ENCODE measurements at places on chromosomes 16 and 17.

GRCh38 chr16:68607443-68607842 is 37.7 kb upstream of the CDH3 start:
- no peak for DNase-seq

- DNase-seq: no peak
These were observed 24.0 kb upstream of the STH start for GRCh38 chr17:45974916-45975630.

GRCh38 chr17:30333503-30334360 is at the start of gene TMIGD1:
TMIGD1 (minus strand) TSS chr17:30334057; CDS start chr17:30332133, 1,924 bp downstream.
- DNase-seq: no peak

DNA sequence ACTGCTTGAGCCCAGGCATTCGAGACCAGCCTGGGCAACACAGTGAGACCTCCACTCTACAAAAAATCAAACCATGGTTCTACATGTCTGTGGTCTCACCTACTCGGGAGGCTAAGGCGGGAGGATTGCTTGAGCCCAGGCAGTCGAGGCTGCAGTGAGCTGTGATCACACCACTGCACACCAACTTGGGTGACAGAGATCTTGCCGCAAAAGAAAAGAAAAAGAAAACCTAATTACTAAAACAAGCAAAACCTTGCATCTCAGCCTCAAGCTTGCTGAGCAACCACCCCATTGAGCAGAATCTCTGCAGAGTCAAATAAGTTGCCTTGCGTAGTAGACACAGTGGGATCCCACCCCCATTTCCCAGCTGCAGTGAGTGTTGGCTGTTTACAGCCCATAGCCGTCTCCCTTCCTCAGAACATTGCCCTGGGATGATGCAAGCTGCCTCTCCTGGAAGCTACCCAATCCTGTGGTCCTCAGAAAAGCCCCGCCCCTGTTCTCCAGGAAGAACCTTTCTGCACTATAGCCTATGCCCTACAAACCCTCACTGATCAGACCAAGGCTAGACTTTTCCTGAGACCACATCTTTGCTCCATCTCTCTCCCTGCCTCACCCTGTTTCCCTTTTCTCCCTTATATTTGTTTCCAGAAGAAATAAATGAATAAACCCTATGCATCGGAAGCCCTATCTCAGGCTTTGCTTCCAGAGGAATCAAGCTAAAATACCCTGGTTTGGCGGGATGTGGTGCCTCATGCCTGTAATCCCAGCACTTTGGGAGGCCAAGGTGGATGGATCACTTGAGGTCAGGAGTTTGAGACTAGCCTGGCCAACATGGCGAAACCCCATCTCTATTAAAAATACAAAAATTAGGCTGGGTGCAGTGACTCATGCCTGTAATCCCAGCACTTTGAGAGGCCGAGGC is 16.7 kb upstream of the ERN2 start:
- no peak for DNase-seq

- no peak for DNase-seq
These were observed 20.1 kb upstream of the APRT start for GRCh38 chr16:88831838-88832237.

DNA sequence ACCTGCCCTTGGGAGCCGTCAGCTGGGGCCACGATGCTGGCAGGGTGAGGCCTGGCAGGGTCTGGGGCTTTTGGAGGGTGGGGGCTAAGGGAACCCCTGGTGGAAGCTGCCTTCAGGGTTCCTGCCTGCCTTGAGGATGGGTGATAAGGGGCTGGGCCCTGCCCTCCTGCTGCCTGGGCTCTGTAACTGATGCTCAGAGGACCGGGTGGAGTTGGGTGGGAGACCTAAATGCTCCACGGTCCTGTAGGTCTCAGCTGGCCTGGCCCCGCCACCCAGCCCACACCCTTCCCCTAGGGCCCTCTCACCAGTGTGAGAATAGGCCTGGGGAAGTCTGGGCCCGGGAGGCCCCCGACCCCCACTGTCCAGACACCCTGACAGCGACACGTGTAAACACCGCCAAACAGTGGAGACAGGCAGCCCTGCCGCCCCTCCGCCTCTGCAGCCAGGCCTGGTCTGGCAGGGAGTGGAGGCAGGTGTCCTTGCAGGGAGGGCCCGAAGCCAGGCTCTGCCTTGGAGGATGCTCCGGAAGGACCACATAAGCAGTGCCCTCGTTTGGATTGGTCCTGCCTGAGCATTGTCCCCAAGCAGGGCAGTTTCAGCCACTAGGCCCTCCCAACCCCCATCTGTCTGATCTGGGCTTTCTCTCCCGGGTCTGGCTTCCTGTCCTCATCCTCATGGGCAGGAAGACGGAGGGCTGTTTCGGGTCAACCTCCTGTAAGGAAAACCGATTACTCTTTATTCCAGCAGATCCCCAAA is 6.5 kb upstream of the BAHCC1 start:
- DNase-seq: peak; percentile 71

DNA sequence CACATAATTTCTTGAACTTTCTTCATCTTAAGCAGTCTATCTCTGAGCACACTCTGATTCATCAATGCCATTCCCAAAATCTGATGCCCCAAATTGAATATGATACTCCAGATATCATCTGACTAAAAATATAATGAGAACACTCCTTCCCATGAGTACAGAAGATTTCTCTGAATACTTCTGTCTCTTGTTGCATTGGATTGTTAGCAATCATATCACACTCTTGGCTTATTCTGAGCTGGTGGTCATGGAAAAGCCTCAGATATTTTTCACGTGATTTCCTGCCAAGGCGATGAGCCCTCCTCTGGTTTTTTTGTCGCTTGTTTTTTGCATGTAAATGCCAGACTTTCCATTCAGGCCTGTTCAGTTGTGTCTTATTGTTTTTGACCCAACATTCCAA is 87.2 kb downstream of the NOG start:
- no peak for DNase-seq

DNA sequence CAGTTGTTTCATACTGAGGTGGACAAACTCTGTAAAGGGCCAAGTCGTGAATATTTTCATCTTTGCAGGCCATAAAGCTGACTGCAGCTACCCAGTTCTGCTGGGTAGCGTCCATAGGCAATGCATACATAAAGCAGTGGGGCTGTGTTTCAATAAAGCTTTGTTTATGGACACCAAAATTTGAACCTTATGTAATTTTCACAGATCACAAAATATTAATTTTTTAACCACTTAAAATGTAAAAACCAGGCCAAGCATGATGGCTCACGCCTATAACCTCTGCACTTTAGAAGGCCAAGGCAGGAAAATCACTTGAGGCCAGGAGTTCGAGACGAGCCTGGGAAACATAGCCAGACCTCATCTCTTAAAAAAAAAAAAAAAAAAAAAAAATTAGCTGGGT is 148.0 kb downstream of the CCDC182 start:
- no peak for DNase-seq

- DNase-seq: peak; percentile 99
These were observed 461 bp upstream of the FDXR start for GRCh38 chr17:74873037-74873873.

GRCh38 chr17:2398655-2399571 is 1.9 kb downstream of the MNT start:
- DNase-seq: no peak

DNA sequence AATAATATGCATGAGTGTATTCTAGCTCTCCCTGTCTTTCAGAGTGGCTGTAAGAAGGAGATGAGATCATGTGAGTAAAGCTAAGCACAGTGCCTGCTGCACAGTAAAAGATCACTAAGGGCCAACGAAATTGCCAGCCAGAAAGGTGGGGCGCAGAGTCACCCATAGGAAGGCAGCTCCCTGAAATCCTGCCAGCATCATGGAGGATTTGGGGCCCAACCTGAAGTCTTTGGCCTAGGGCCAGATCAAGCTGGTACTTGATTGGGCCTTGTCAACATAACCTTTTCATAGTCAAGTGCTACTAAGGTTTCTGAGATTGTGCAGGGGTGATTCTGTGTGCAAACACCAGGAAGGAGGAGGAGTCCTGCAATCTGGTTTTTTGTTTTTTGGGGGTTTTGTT is 16.5 kb downstream of the SCNN1B start:
- no peak for DNase-seq

DNA sequence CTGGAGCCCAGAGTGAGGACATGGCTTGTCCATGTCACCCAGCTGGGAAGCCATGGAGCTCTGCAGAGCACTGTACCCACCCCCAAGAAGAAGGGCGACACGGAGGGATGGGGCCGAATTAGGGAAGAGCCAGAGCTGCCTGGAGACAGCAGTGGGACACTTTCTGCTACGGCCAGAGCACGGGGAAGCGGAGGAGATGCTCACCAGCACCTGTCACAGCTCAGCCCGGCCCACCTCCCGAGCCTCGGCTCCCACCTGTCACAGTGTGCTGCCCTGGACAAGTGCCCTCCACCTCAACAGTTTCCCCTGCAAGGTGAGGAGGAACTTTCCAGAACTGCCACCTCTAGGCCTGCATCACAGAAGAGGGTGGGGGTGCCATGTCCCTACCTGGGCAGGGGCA is 36.4 kb downstream of the PEMT start:
- DNase-seq: no peak

- DNase-seq: no peak
These were observed 29.9 kb upstream of the IRX6 start for GRCh38 chr16:55294129-55294528.

- no peak for DNase-seq
These were observed 76.8 kb downstream of the RPTOR start for GRCh38 chr17:80621335-80621996.

- DNase-seq: peak; percentile 41
These were observed 206.7 kb downstream of the RPTOR start for GRCh38 chr17:80751070-80751945.

GRCh38 chr17:21030375-21030774 is 12.4 kb downstream of the USP22 start:
- no peak for DNase-seq

GRCh38 chr16:53022374-53022773 is 30.3 kb downstream of the CHD9NB start:
- peak; percentile 46 for DNase-seq

GRCh38 chr16:12503191-12503590 is 300.5 kb downstream of the CPPED1 start:
- DNase-seq: peak; percentile 51

DNA sequence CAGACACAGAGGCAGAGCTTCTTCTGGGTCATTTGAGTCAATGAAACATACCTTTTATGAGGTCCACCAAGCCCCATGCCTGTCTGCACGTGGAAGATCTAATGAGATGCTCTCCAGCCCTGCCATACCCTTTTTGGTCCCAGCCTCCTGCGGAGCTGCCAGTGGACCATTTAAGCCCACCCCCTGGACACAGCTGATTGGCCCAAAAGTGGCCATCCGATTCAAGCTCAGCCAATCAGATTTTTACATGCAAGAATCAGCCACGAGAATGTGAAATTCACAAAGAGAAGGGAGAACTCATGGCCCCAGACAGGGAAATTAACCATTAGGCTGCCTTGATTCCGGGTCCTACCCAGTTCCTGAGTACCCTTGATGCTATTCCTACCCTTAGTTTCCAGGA is 231.0 kb upstream of the EEF2KMT start:
- no peak for DNase-seq

- no peak for DNase-seq
These were observed 27.7 kb upstream of the HS3ST2 start for GRCh38 chr16:22786284-22786683.

DNA sequence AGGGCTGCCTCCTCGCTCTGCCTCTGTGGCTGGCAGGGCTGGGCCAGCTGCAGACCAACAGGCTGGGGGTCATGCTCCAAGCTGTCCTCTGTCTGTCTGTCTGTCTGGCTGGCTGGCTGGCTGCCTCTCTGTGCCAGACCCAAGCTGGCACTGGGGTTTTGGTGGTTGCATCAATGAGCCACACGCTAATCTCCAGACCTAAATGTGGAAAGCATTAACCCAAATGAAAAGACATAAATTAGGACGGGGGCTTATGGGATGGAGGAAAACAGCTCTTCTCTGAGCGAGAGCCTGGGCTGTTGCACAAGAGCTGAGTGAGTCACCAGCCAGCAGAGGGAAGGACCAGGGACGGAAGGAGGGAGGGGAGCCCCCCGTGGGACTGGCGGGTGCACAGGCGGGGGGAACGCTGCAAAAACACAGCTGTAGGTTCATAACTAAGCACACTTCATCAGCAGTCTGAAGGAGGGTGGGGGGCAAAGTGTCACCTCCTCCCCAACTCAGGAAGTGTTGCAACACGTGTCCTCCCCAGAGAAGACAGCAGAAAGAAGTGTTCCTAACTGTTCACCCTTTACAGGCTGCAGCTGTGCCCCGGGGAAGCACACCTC is 83.4 kb downstream of the GAS7 start:
- peak; percentile 70 for DNase-seq

DNA sequence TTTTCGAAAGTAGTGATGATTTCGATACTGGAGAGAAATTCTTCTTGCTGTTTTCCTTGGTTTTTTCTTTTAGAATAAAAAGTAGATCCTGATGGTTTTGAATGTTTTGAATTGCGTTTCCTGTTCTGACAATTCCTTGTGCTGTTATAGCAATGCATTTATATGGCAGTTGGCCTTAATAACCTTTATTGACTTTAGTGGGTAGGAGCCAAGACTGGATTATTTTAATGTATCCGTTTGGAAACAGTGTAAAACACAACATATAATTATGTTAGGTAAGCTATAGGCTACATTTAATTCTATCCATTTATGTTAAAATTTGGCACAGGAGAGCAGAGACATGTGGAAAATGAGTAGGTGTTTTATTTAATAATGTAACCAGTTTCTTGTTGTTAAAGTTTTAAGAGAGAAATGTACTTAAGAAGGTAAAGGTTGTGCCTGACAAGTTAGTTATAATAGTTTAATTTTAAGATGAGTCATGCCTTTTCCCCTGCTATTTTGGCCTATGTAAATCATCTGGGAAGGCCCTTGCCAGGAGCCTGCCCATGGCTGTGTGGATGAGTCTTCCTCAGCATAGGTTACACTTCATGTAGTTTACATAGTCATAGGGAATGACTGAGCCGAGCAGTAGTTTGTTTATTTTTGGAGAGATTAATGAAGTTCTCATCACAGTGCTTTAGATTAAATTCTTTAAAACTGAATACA is 189.9 kb downstream of the FTO start:
- no peak for DNase-seq

DNA sequence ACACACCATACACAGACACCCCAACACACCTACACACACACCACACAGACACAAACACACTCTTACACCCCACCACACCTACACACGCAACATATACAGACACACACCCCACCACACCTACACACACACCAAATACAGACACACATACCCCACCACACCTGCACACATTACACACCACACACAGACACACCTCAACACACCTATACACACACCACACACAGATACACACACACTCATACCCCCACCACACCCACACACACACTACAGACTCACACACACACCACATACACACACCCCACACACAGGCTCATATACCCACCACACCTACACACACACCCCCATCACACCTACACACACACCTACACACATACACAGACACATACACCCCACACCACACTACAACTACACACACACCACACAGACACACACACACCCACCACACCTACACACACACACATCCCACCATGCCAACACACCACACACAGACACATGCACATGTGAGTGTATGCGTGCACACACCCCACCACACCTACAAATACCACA is 31.4 kb downstream of the GPT2 start:
- DNase-seq: no peak
